ENCODE measurements at places on chromosomes 11 and 22. TPM values are rescaled to one million over a fixed set of nuclear protein-coding genes. Genes with fewer than 3 reads are reported as not detected.

Gene ANO9
- total RNA-seq = not detected

Gene GPHA2
- not detected for total RNA-seq

Gene MFRP
- not detected for total RNA-seq

Gene PARVG
- total RNA-seq = not detected

Gene MGAT3
- total RNA-seq = not detected

Gene C11orf86
- total RNA-seq = not detected

Gene UPK3A
- not detected for total RNA-seq

Gene LMO2
- 0.83 TPM for total RNA-seq

Gene STT3A
- 172 TPM for total RNA-seq

Gene APOA1
- not detected for total RNA-seq

Gene SYCE3
- total RNA-seq = not detected

- no peak for DNase-seq
Measured at GRCh38 chr11:1292644-1293618, 16.5 kb downstream of the TOLLIP start.

GRCh38 chr11:119723952-119724325 is 5.1 kb downstream of the NECTIN1 start:
- DNase-seq = no peak

DNA sequence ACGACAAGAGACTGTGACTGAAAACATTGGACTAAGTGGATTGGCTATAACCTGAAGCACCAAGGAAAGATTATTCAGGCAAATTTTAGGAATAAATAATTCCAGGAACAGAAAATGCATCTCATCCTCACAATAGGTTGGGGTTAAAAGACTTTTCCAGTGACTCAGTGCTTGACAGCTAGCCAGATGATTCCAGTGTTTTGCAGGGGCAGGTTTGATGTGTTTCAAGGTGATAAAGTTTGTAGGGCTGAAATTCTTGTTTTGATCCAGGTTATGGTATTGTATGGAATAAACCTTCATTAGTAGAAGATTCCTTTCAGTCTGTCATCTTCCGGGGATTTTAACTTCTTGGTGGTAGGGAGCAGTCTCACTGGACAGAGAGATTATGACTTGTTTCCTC is 2.3 kb downstream of the EXT2 start:
- no peak for DNase-seq

- no peak for DNase-seq
Measured at GRCh38 chr11:42311944-42312343, 852.5 kb upstream of the LRRC4C start.

- DNase-seq = peak; percentile 95
Measured at GRCh38 chr11:38460896-38461295, 1862.9 kb upstream of the RAG2 start.

DNA sequence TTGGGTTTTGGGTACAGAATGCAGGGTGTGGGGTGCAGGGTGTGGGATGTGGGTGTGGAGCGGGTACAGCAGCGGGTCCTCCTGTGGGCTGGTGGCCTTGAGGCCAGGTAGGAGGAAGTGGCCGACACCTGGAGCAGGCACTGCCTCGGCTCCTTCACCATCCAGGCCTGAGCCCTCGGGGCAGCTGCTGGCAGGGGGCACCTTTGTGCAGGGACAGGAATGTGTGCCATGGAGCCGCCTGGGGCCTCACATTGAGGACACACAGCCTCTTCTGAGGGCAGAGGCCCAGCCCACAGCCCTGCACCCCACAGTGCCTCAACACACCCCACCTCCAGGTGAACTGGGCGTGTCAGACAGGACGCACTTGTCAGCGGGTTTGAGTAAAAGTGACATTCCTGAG is 984.0 kb downstream of the BRD1 start:
- DNase-seq = no peak

GRCh38 chr11:63997104-63997700 is 11.0 kb downstream of the OTUB1 start:
- DNase-seq = no peak

DNA sequence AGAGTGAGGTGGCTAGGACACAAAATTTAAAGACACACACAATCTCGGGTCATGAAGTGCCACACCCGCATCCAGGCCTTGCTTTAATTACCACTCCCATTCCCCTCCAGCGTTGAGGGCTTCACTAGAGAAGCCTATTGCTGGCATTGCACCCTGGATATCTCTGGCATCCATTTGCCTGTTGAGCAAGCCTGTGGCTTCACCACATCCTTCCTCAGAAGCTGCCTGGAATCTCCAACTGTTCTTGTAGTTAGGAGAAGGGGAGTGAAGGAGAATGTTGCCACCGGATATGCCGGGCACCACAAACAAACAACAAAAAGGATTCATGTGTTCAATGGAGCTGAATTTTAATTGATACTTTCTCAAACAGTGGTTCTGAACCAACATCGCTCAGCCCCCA is 34.4 kb upstream of the RCN1 start:
- peak; percentile 92 for DNase-seq

GRCh38 chr11:22044126-22044525 is 148.8 kb upstream of the ANO5 start:
- no peak for DNase-seq

- no peak for DNase-seq
Measured at GRCh38 chr22:44118645-44119315, 61.9 kb upstream of the PARVG start.

GRCh38 chr11:11046781-11047180 is 188.9 kb upstream of the ZBED5 start:
- DNase-seq = no peak

DNA sequence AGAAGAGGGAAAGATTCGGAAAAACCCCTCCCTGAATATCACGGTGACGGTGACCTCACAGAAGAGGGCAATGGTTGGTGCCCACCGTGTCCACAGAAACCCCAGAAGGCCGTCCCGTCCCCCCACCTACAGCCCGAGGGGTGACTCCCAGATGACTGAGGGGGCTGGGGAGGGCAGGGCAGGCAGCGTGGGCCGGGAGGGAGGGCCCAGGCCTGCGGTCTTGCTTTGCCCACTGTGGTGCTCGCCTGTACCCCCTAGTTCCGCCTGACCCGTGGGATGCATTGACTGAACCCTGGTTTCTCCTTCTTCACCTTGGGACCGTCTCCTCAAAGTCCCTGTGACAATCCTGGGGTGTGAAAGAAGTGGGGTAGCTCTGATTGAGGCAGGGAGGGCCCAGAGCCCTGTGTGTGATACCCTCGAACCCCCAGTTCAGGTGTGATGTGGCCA is 526.7 kb downstream of the BRD1 start:
- DNase-seq = no peak

- no peak for DNase-seq
Measured at GRCh38 chr11:126161023-126161391, 50.4 kb downstream of the RPUSD4 start.

DNA sequence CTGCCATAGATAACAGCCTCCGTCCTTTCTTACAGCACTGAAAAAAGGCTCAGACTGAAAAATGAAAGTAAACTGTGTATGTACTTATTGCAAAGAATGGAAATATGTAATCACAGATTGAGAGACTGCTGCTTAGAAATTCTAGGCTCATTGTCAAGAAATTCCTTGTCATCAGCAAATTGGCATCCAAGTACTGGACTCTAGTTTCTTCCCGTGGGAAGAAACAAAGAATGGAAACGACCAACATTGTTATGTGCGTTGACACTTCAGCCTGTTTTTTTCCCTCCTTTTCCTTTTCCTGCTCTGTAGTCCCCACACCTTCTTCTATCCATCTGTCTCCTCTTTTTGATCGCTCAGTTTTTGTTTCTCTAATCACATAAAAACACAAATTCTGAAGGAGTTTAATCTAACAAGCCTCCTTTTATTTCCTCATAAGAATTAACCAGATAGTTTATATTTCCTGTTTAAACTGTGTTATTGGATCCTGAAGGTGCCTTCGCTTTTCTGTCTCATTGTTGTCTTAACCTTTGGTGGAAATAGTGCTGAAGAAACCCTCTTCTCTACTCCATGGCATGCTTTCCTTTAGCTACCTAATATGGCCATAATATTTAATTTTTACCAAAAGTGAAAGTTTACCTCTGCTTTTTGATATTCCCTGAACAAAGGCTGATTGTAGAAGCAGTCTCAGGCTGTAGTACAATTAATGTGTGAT is 20.0 kb upstream of the CASP12 start:
- peak; percentile 45 for DNase-seq

- peak; percentile 14 for DNase-seq
Measured at GRCh38 chr22:35072925-35073324, 7.0 kb downstream of the ISX start.

GRCh38 chr22:20867179-20868024 is 8.6 kb downstream of the SNAP29 start:
- no peak for DNase-seq

- no peak for DNase-seq
Measured at GRCh38 chr11:8082391-8083087, 1.5 kb downstream of the TUB start.

DNA sequence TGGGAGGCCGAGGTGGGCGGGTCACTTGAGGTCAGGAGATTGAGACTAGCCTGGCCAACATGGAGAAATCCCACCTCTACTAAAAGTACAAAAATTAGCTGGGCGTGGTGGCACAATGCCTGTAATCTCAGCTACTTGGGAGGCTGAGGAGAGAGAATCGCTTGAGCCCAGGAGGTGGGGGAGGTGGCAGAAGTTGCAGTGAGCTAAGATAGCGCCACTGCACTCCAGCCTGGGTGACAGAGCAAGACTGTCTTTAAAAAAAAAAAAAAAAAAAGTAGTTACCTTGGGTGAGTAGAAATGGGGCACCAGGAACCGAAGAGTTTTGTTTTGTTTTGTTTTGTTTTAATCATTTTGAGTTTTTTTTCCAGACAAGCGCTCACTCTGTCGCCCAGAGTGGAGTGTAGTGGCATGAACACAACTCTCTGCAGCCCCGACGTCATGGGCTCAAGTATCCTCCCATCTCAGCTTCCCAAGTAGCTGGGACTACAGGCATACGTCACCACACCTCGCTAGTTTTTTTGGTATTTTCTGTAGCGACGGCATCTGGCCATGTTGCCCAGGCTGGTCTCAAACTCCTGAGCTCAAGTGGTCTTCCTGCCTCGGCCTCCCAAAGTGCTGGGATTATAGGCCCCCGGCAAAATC is 15.8 kb downstream of the THAP12 start:
- no peak for DNase-seq

DNA sequence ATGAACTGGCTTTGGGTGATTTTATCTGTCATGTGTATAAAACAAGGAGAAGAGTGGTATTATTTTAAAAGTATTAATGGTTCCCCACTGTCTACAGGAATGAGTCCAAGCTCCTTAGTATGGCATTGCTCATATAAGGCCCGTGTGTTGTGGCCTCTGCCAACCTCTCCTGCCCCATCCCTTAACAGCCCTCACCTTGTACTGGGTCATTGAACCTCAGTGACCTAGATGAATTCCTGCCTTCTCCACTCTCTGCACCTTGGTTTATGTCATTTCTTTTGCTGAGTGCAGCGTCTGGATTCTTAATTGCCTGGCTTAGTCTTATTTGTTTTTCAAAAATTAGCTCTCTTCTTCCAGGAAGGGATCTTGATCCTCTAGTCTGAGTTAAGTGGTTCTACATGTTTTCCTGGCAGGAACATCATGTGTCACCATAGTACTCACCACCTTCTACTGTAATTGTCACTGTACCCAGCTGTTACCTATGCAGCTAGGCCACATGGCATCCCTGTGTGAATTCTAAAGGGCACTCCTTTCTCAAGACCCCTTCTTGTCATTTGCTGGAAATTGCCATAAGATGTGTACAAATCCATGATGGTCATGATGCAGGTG is 36.2 kb upstream of the POGLUT3 start:
- no peak for DNase-seq

DNA sequence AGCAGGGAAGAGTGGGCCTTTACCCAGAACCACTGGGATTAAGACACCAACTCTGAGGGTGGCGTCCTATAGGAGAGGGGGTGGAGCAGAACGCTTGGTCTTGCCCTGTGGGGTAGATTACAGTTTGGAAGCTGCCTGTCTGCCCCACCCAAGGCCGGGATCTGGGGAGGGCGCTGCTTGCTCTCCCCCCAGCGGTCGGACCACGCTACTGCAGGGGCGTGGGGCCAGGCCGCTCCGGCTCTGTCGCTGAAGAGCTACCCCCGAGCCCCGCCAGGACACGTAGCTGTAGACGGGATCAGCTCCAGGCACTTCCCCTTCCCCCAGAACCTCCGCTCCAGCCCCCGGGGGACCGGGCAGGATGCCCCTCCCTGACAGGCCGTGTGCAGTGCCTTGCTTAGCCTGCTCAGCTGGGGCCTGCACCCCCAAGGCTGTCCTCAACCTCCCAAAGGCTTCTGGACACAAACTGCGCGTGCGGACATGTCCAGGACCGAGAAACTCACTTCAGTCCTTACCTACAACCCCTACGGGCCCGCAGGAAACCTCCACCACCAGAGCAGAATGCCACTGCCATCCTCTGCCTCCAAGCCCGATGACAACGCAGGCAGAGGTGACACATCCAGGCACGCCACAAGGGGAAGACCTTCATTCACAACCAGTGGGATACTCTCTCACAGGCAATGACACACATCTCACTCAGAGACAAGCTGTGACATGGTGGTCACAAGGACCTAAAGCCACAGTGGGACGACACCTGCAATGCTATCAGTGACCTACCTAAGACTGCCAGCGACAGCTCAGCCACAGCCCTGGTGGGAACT is 3.6 kb downstream of the AHNAK start:
- DNase-seq = peak; percentile 79

DNA sequence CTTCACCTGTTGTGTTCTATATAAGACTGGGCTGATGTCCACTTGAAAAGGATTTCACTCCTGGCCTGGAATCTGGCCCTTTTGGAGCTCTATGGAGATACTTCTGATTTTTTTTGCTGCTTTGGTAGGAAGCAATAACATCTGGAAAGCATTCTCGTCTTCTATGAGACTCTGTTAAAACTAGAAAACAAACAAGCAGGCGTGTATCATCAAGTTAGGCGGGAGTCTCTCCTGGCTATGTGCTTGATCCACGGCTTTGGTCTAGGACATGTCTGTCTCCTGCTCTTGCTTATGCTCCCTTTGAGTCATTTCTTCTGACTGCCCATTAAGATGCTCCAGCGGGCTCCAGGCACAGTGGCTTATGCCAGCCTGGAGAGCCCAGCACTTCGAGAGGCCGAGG is 121.4 kb upstream of the TTC12 start:
- no peak for DNase-seq

GRCh38 chr11:75301601-75302345 is 49.7 kb downstream of the ARRB1 start:
- DNase-seq = no peak

DNA sequence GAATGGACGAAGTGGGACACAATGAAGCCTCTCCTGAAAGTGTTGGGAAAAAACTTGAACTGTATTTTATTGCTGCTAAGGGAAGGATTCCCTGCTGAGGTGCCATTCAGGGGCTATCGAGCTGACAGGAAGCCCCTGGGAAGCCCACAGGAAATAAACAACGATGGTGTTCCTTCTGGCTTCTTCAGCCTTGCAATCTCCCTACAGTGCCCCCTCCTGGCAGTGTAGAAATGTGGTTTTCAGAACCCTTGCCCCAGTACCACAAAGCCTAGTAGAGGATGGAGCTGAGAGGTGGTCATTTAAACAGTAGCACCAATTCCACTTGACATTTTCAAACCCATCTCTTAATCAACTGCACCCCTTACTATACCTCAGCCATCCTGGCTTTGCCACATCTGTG is 676.7 kb upstream of the ARHGAP42 start:
- DNase-seq = no peak

GRCh38 chr11:62020661-62021060 is 53.2 kb upstream of the FTH1 start:
- no peak for DNase-seq

- no peak for DNase-seq
Measured at GRCh38 chr11:1830004-1830321, 4.8 kb upstream of the SYT8 start.
